ENCODE measurements at places on chromosomes 2 and 18. TPM values are rescaled to one million over a fixed set of nuclear protein-coding genes. Genes with fewer than 3 reads are reported as not detected.

DNA sequence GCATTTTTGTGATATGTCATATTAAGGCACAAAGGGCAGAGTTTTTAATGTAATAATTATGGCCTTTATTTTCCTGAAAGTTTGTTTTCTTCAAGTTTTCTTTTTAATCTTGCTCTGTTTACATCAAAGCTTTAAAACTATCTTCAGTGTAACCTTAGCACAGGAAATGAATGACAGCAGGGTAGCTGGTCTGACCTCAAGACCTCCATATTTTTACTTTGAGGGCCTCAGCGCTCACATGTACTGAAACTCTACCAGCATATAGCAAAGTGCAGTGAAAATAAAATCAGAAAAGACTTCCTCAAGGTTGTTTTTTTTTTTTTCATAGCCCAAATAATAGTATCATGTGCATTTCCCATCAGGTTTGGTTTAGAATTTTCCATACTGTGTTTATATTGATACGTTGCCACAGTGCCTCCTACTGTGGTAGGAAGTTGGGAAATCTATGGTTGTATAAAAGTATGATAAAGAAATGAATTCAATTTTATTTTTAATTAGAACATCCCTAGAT, 163.4 kb downstream of the UBE2E3 start:
- no peak for DNase-seq

CPO gene
- total RNA-seq, result 0.13 TPM

DNA sequence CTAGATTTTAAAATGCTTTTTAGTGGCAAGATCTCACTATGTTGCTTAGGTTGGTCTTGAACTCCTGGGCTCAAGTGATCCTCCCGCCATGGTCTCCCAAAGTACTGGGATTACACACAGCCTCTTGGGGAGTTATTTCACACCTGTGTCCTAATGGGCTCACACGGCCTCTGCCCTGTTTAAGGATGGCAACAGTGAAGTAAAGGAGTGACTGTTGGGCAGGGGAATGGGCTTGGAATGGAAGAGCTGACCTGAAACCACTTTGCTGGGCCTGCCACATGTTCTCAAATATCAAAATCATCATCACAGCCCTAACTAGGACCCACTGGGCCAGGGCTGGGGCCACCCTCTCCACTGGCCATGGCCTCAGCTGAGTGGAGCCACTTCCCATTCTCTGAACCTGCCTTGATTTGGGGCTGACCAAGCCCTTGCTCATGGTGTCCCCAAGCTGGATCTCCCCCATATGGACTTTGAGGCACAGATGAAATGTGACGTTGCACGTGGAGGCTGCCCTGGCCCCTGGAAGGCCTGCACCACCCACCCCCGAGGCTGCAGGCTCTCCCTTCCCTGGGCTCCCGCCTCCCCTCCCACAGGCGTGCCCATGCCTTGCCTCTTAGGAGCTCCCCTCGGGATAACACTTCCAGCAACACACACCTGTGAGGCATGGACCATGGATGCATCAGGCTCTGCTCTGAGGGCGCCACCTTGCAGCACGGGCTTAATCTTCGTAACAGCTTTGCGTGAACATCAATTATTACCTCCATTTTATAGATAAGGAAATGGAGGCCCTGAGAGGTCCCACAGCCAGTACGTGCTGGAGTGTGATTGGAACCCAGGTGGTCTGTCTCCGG, 71.8 kb upstream of the SMAD7 start:
- DNase-seq, result no peak

TMBIM1 gene
- 656 TPM for total RNA-seq

DNA sequence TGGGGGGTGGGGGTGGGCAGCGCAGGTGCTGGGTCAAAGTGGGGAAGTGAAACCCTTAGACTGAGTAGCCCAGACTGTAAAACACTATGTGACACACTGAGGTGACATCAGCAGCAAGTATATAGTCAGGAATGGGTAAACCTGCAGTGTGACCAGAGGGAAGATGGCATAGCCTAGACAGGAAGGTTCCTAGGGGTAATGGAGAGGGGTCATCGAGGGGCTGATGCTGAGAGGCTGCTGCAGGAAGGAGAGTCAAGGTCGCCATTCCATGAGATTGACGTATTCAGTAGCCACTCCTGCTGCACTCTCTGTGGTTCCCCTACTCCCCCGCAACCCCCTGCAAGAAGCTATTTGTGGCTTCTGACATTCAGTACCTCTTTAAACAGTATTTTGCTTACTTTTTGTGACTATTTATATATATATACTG, 111.7 kb downstream of the CHST9 start:
- DNase-seq, result no peak

TXNDC2 gene
- total RNA-seq, result under 0.01 TPM

AFF3 gene
- not detected for total RNA-seq

DNA sequence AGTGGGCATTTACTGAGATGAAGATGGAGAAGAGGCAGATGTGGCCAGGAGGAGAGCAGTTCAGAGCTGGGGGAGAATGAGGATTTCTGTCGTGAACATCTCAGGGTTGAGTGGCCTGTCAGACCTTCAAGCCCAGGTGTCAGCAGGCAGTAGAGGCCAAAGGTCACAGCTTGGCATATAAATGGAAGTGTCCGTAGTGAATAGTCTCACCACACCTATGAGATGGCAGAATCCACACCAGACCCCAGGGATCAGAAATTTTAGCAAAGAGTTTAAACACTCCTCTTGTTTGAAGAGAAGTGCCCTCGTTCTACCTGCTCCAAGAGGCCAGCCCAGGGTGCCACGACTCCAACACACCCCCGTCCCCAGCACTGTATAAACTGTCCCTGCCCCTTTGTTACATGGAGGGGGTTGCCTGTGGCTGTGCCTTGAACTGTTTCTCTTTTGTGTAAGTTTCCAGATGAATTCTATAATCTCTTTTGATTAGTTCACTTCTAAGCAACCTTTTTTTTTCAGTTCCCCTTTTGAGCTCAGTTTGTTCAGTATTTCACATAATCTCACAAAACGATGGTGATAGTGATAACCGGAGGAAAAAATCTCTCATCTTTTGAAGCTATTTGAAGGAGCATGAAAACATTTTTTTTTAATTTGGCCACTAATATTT, 69.0 kb upstream of the TTC39C start:
- no peak for DNase-seq

DNA sequence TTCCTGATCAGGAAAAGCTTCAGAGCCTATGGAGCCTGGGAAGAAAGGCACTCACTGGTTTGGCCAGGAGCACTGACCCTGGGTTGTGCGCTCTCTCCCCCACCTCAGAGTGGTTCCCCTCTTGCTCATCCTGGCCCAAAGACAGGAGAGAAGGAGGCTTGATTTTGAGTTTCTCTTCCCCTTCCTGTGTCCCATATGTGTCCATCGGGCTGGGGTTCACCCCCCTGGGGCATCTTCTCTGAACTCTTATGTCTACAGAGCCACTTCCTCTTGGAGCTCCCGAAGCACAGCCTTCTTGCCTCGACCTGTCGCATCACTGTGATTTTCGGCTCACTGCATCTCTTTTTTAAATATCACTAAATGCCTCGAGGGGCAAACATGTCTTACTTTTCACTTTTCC, 692.3 kb downstream of the RNF144A start:
- no peak for DNase-seq

- no peak for DNase-seq
Observed at GRCh38 chr18:32908424-32908805, 135.6 kb upstream of the KLHL14 start.

DNA sequence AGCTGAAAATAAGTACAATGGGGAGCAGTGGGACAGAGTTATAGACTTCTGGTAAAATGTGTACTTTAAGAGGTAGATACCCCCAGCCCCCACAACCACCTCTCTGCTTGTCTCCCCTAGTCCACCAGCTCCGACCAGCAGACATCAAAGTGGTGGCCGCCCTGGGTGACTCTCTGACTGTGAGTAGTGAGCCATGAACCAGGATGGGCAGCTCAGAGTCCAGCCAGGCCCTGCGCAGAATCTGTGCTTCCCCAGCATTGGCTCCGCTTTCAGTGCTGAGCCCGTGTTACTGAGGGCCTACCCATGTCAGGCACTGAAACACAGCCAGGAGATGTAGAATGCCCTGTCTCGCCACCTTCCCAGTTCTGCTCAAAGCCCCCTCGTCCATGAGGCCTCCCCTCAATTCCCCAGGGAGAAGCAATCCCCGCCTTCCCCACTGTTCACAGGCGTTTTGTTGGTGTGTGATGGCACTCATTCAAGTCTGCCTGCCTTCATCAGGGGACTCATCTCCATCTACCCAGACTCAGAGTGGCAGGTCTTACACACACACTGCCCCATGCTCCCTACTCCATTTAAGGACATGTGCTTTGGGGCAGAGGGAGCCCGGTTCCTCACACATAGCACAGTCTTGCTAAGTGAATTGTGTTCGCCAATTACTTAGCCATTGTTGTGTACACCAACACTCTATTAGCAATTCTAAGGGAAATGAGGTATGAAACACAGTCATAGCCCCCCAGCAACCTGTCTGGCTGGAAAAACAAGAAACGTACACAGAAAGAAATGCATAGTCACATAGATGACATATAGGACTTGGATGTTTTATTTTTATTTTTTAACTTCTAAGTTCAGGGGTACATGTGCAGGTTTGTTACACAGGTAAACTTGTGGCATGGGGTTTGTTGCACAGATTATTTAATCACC, 122.6 kb downstream of the PLB1 start:
- DNase-seq, result peak; percentile 78

DNA sequence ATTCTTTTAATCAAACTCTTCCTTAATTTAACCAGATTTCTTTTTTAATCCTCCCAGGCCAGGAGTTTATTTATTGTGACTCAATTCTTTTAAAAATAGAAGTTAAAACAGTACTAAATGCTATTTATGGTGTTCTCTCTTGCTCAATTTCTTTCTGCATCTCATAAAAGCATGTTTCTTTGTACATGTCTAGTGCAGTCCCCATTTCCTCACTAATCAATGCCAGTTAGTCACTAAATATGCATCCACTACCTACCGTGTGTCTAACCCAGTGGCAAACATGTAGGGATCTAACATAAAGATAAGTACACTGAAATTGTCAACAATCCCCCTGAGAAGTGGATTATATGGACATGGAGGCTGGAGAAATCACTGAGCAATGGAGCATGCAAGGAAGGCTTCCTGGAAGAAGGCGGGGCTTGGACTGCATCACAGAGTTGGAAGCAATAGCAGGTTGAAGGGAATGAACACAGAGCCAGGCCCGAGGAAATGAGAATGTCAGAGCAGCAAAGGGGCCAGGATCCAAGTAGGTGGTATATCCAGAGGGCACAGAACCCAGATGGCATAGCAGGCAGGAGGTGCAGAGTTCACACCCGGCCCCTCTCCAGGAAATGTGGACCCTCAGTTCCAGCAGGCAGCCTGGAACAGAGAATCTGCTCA, 105.3 kb upstream of the FOSL2 start:
- no peak for DNase-seq

- DNase-seq, result no peak
Observed at GRCh38 chr2:8234253-8234652, 447.6 kb upstream of the ID2 start.

DNA sequence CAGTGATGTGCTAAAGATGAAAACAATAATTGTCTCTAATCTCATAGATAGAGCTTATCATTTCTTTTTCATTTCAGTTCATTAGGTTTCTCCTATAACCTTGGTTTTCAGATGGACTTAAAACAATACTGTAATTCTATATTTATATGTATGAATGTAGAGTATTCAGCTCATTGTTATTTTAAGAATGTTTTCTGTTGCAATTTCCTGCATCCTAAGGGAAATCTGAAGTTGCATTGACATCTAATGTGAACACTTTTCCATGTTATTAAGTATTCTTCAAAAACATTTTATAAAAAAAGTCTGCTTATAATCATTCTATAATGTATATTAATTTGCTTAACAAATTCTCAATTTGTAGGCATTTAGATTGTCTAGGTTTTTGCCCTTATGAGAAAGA, 288.9 kb downstream of the XIRP2 start:
- DNase-seq, result peak; percentile 48

GRCh38 chr18:23684515-23685197, 4.6 kb upstream of the LAMA3 start:
- peak; percentile 48 for DNase-seq

DNA sequence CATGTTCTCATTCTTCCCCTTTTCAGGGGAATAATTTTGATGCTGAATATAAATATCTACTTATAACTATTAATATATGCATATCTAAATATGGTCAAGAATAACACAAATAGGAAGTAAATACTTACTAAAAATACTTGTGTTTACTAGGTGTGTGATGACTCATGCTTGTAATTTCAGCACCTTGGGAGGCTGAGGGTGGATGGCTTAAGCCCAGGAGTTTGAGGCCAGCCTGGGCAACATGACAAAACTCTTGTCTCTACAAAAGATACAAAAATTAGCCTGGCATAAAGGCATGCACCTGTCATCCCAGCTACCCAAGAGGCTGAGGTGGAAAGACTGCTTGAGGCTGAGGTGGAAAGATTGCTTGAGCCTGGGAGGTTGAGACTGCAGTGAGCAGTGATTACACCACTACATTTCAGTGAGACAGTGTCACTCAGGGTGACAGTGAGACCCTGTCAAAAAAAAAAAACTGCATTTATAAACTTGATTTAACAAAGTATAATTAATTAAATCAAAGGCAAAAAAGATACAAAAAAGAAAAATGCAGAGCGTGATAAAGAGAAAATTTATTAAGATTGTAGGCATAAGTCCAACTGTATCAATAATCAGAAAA, 703.1 kb upstream of the VRK2 start:
- peak; percentile 20 for DNase-seq

GRCh38 chr2:2747797-2748301, 416.8 kb upstream of the MYT1L start:
- peak; percentile 91 for DNase-seq

HRH4 gene
- total RNA-seq, result 0.13 TPM
